AG10803 (cell line): ENCODE measurements at places on chromosomes 6 and 20.

DNA sequence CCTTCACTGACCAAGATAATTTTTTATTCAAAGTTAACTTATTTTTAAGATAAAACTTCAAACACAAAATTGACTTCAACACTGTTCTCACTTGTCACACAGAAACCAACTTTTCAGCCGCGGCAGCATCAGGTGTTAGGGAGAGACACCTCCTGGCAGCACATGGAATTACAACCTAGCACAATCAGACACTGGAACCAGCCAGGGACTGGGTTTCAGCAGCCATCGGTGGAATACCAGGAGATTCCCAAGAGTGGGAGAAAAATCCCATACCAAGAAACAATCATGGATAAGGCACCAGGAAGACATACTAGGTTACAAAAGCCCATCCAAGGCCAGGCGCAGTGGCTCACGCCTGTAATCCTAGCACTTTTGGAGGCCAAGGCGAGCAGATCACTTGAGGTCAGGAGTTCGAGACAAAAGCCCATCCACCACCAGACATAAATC, 70.0 kb downstream of the SNX5 start:
- DNase-seq: peak; percentile 72

DNA sequence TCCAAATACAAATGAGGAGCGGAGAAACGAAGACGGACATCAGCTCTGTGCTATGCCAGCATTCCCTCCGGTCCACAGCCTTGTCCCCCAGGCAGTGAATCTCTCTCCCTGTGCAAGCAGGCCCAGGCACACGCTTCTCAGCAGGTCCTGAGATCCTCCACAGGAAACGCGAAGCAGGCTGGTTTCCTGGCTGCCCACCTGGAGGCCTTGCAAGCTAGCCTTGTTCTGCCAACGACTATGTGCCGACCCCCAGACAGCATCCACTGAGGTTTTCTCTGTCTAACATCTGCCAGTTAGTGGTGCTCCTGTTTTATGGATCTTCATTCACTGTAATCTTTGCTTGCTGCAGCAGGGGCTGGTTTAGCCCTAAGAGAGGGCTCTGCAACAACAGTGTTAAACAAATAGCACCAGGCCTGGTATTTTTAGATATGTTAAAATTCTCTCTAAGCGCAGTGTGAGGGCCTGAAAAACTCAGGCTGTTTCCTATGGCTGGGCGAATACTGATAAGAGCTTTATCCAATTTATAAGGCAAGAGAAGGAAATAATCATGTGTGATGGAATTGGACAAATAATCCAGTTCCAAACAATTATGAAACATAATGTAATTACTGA, 386.0 kb upstream of the ARID1B start:
- DNase-seq: no peak

DNA sequence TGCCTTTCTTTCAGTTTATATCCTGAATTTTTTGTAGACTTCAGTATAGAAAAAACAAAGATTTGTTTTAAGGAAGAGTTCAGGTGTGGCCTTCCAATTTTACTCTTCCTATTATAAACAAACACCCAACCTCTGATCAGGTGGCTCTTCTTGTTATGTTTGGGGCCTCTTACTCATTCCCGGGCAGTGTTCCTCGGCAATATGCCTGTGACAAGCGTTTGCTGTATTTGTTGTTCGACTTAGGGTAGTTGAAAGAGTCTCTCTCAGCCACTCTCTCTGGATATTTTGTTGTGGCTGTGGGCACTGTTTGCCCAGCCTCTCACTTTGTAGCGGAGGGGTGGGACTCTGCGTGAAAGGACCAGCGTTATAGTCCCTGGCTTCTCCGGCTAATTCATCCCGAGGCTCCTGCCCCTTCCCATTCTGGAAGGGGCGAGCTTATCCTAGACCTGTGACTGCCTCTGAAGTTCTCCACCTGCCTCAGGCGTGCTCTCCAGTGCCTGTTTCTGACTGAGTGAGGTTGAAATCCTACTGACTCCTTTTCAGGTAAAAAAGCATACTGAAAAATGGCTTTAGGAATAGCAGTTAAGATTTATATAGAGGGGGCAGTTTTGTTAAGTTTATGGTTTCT, 97.4 kb downstream of the PLCB4 start:
- DNase-seq: no peak

DNA sequence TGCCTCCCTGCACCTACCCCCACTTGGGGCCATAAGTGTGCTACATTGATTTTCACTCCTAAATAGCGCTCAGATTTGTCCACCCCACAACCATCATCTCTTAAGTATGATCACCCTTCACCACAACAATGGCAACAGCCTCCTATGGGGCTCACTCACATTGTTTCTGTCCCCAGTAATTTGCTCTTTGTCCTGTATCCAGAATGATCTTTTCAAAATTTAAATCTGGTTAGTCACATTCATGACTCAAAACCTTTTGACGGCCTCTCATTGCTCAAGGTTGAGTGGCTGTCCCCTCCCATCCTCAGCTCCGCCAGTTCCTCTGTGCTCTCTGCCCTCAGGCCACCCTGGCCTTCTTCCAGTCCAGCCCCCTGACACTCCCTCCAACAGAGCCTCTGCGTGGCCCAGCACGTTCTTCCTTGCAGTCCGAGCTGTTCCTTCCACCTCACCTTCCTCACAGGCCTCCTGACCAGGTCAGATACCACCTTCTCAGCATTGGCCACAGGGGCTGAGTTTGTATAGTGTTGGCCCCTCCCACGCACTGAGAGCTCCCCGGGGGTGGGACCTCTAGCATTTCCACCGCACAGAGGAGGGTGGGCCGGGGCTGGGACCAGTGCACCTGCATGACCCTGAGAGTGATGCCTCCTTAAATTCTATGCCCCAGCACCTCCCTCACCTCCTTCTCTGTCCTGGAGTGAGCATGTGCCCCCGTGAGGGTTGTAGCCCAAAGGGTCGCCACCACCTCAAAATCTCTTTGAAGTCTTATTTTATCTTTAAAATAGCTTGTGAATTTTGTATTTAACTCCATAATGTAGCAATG, 2.4 kb upstream of the PPP1R3G start:
- peak; percentile 85 for DNase-seq

- no peak for DNase-seq
These were observed 11.8 kb downstream of the FAM83D start for GRCh38 chr20:38937978-38938473.

GRCh38 chr6:124927806-124928205, 34.4 kb upstream of the RNF217 start:
- DNase-seq: no peak

GRCh38 chr6:22928775-22929174, 359.4 kb downstream of the HDGFL1 start:
- DNase-seq: no peak

DNA sequence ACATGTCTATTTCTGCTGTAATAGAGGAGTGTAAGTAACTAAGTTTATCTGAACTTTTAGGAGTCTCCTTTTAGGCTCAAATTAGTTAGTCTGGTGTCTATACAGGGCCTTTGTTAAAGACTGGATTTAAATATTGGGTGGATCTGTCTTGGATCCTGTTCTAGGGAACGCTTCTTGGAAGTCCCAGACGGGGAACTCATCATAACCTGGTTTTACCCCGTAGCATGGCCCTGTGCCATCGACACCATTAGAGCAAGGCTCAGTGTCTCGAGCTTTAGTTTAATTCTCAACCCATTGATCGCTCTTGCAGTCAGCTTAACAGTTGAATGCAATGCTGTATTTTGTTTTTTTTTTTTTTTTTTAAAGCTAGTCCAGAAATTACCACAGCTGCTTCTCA, 89.9 kb downstream of the CARMIL1 start:
- no peak for DNase-seq

- DNase-seq: no peak
These were observed 161.4 kb upstream of the FLRT3 start for GRCh38 chr20:14498772-14499171.

GRCh38 chr6:32609731-32610640, 20.3 kb upstream of the HLA-DRB1 start:
- DNase-seq: peak; percentile 84

DNA sequence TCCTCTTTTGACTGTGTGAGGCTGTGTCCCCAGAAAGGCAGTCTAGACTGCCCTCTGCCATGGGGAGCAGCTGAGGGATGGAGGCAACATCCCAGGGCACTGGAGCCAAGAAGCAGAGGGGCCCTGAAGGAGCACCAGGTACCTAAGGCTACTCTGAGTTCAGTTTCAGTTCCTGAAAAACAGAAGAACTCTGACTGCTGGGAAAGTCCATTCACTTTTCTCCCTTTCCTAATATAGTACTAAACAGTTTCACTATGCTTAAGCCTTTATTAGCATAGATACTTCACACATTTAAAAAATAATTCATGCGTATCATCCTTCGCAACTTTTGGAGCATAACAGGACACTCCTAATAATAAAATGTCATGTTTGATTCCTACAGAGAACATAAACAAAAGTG, 130.0 kb downstream of the FOXC1 start:
- no peak for DNase-seq

DNA sequence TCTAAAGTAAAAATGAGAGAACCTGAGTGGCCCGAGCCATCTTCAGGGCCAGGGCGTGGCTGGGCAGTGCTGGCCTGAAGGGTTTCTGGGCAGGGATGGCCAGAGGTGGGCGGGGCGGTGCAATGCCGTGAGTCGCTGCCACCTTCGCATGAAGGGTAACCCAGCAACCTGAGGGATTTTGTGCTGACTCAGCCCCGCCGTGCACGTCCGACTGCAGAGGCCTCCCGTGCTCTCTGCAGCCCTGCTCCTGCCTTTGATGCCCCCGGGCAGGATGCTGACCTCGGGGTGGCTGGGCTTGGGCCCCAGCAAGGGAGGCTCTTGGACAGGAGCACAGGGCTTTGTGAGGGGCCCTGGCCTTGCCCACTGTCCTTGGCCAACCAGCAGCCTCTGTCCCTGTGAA, 81.7 kb upstream of the GATA5 start:
- no peak for DNase-seq

GRCh38 chr20:38203337-38203980, 38.4 kb upstream of the TGM2 start:
- DNase-seq: no peak
